ENCODE measurements at places on chromosomes 7 and 10. TPM values are rescaled to one million over a fixed set of nuclear protein-coding genes. Genes with fewer than 3 reads are reported as not detected.

DNA sequence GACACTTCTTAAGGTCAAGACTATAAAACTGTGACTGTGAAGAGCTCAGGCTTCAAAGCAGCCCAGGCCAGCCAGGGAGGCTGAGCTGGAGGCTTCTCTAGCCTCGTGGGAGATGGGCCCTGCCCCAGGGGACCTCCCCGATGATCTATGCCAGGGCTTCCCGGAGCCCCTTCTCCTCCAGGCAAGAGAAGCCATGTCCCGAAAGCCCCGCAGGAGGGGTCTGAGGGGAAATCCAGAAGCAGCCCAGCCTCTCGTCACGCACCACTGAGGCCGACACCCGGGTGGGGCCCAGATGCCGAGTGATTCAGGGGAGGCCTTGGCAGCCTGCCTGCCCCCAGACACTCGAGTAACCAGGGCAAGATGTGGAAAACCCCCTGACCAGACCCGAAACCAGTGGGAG, 63.7 kb downstream of the PROSER2 start:
- peaks cover 2% of the 10 kb centered on the region for H3K4me1 ChIP-seq
- H3K36me3 ChIP-seq, result no peaks in the 10 kb centered on the region
- no peak for DNase-seq
- H3K27ac ChIP-seq, result no peak overlapping the region

GRCh38 chr7:89503281-89503680, 651.0 kb upstream of the STEAP1 start:
- no peaks in the 10 kb centered on the region for H3K27me3 ChIP-seq
- H3K27ac ChIP-seq, result no peak overlapping the region
- no peak for DNase-seq
- no peak overlapping the region for H3K4me3 ChIP-seq
- no peaks in the 10 kb centered on the region for H3K4me1 ChIP-seq

Gene MYOF
- polyA plus RNA-seq, result 16.6 TPM

- no peak overlapping the region for H3K27ac ChIP-seq
- DNase-seq, result no peak
- H3K36me3 ChIP-seq, result no peaks in the 10 kb centered on the region
- no peaks in the 10 kb centered on the region for H3K27me3 ChIP-seq
- H3K4me1 ChIP-seq, result peaks cover 5% of the 10 kb centered on the region
Observed at GRCh38 chr10:44510379-44511115, 125.7 kb upstream of the CXCL12 start.

Gene CCL26
- 8.7 TPM for polyA plus RNA-seq

Gene LRRC4
- polyA plus RNA-seq, result 3.5 TPM

Gene SNCG
- polyA plus RNA-seq, result 14.6 TPM

Gene EPHB6
- 29.6 TPM for polyA plus RNA-seq

All from hepatocyte (in vitro differentiated cells).